Activated CD8-positive, alpha-beta memory T cell treated with anti-CD3 and anti-CD28 coated beads for 4 hours (primary cell): ENCODE measurements at places on chromosomes 3 and 15.

- no peak for DNase-seq
Measured at GRCh38 chr3:10968401-10968800, 24.1 kb upstream of the SLC6A1 start.

DNA sequence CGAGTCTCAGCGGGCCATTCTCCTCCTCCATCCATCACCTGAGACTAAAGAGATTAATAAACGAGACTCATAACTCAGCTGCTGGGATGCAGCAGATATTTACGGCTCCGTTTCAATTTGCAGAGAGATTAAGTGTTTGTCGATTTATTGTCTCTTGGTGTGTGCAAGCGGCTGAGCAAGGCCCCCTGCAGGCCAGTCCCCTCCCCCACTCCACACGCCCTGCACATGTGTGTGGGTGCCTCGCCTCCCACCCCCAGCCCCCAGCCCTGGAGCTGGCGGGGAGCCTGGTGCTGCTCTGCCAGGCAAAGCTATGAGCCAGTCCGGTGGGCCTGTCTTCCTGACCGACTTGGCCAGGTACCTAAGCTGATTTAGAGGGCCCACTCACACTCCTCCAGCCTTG lies 63.0 kb downstream of the CYP11A1 start:
- DNase-seq: no peak

DNA sequence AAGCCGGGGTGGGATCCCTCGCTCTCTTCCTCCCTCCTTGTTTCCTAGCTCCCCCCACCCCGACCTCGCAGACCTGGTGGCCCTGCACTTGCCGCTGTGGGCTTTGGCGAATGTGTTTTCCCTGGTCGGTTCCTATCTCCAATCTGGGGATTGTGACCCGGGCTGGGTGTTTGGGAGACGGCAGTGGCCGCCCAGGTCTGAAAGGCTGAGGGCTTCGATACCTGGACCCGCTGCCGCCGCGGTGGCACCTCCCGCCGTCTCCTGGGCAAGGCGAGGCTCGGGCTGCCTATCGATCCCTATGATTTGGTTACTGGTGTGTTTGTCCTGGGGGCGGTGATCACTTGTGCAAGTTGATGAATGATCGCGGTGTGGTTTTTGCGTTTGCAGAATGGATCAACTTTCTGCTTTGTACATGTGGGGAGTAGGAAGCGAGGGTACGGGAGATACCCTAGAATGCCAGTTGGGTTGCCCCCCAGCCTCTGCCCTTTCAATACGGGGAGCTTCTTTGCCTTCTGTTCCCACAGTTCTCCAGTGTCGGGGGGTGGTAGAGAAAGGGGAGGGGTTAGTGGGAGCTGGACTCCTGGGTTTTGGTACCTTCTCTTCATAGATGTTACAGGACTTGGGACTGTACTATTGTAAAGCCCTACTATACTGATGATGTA lies 3.0 kb downstream of the BBX start:
- no peak for DNase-seq

DNA sequence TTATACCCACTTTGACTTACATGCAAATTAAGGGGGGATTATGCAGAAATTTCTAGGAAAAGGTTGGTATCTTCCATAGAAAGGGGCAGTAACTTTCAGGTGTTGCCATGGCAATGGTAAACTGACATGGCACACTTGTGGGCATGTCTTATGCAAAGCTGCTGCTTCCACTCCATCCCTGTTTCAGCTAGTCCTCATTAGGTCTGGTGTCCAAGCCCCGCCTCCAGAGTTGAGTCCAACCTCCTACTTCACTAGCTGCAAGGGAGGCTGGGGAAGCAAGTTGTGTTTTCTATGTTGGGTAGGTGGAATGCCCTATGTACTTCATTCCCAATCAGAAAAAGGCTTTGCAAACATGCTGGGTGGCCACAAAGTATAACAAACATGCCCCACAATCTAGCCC lies 14.7 kb upstream of the KLHL40 start:
- DNase-seq: no peak

- DNase-seq: no peak
Measured at GRCh38 chr3:107765524-107765923, 242.8 kb downstream of the BBX start.

GRCh38 chr15:32704395-32704981 lies 13.3 kb upstream of the GREM1 start:
- DNase-seq: no peak

GRCh38 chr3:116084999-116085791 lies 360.1 kb downstream of the LSAMP start:
- DNase-seq: no peak

GRCh38 chr3:58880182-58880581 lies 169.6 kb downstream of the CFAP20DC start:
- DNase-seq: no peak
